Suppressor macrophage (primary cell): ENCODE measurements at places on chromosomes 1 and 21.
A peak's percentile ranks its signal among the peaks of the same experiment; 100 is the strongest.

DNA sequence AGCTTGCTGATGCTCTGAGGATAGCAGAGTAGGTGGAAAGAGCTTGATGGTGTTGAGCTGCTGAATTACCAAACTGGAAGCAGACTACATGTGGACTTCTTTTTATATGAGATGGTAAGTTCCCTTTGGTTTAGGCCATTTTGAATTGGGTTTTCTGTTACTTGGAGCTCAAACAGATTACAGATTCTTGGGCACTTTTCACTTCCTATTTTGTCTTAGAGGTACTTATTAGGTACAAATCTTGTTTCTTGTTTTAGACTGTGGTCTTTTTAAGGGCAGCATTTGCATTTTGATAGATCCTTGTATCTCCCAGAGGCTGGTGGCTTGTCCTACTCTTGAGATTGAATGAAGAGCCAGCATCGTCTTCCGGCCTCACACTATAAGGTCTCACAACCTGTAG lies 70.2 kb downstream of the GADD45A start:
- DNase-seq: no peak

DNA sequence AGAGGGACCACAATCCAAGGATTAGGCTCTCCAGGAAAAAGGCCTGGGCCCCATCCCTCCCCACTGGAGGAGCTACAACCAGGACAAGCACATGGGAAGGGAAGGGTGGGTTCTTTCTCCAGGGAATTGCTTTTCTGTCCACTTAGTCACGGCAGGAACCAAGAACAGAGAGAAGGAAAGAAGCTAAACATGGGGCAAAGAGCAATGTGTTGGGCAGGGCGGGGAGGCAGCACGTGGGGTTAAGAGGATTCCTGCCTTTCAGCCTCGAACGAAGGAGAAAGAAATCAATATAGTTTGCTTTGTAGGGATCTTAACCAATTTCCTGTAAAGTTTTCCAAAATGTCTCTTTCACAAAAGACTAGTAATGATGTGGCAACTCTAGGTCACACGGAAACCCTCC lies 21.7 kb downstream of the ERI3 start:
- no peak for DNase-seq

DNA sequence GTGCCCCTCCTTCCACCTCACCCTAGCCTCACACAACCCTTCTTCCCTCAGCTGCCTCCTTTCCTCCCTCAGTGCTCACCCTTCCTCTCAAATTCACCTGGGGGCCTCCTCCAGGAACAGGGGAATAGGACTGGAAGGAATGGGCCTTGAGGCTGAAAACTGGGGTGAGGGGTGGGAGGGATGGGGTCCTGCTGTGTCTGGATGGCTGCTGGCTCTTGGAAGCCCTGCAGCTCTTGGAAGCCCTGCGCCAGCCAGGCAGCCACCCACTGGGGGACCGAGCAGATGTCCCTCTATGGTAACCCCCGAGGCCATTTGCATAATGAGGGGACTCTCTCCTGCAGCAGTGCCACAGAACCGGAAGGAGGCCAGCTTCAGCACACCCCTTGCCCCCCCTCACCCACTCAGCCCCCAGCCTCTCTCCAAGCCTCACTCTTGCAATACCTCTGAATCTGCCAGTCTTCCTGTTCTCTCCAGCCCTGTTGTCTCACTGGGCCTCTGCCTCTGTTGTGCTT lies 85.2 kb downstream of the KIRREL1 start:
- no peak for DNase-seq

- no peak for DNase-seq
Measured at GRCh38 chr1:244231572-244232315, 180.7 kb downstream of the ZBTB18 start.

GRCh38 chr1:61639608-61640336 lies 85.2 kb downstream of the TM2D1 start:
- DNase-seq: no peak

DNA sequence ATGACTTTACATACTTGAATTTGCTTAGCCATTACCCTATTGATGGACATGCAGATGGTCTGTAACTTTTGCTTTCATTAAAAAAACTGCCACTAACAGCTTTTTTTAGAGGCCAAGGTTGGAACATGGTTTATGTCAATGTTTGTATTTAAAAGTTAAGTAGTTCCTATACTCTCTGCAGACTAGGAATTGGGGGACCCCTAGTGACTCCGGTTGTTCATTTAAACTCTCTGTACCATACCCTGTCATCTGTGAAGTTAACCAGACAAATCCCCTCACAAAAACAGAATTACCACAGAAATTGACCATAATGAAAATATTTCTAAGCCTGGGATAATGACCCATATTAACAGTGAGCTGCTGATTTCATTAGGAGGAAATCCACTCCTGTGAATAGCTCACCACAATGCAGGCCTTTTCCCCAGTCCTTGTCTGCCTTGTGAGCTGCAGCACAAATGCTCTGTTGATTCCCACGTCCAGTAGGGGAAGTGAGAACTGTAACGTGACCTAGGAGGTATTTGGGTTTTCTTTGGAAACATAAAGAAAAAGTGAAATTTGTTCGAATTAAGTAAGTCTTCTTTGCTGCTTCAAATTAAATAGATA lies 30.2 kb upstream of the CD101 start:
- peak; percentile 82 for DNase-seq

- peak; percentile 82 for DNase-seq
Measured at GRCh38 chr1:153652805-153653500, 5.5 kb upstream of the SNAPIN start.

DNA sequence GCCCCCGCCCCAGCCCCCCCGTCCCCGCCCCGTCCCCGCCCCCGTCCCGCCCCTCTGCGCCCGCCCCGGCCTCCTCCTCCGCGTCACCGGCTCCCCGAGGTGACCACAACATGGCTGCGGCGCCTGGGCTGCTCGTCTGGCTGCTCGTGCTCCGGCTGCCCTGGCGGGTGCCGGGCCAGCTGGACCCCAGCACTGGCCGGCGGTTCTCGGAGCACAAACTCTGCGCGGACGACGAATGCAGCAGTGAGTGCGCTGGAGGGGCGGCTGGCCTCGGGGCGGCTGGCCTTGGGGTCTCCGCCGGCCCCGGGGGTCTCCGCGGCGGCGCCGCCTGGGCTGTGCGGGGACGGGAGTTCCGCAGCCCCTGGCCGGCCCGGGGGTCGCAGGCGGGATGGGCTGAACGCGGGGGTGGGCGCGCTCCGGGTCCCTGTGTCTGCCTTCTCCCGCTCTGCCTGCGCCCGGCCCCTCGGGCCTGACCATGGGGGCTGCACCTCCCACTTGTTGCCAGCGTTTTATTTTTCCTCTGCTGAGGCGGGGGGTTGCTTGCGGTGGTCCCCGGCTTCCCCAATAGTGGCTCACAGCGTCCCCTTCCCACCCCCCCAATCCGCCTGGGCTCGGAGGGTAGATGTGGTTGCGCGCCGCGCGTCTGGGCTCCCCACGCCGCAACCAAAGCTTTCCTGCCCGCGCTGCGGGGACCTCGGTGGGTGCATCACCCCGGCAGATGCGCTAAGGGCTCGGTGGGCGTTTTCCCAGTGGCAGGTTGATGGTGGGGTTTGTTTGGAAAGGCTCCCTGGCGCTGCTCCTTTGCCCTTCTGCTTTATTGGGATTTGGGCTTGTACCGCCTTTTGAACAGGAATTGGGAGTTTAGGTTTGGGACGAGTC lies at the start of gene MIA3:
Gene MIA3 (plus strand): TSS at position 97 of the 879 bp plus-strand sequence. CDS start 14 bp downstream, at position 111.
- peak; percentile 69 for DNase-seq

DNA sequence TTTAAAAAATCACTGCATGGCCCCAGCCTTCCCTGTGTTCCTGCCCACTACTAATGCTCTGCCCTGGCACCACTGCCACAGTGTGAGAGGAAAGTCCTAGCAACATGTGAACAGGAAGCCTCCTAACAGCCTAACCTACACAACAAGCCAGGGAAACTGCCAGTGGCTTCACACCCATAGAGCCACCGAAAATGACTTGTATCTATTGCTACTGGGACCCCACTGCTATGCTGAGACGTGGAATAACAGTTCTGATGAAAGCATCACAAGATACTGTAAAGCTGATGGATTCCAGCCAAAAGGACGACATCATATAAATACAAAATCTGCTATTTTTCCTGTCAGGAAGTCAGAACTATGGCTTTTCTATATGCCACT lies 74.9 kb downstream of the JAK1 start:
- no peak for DNase-seq

DNA sequence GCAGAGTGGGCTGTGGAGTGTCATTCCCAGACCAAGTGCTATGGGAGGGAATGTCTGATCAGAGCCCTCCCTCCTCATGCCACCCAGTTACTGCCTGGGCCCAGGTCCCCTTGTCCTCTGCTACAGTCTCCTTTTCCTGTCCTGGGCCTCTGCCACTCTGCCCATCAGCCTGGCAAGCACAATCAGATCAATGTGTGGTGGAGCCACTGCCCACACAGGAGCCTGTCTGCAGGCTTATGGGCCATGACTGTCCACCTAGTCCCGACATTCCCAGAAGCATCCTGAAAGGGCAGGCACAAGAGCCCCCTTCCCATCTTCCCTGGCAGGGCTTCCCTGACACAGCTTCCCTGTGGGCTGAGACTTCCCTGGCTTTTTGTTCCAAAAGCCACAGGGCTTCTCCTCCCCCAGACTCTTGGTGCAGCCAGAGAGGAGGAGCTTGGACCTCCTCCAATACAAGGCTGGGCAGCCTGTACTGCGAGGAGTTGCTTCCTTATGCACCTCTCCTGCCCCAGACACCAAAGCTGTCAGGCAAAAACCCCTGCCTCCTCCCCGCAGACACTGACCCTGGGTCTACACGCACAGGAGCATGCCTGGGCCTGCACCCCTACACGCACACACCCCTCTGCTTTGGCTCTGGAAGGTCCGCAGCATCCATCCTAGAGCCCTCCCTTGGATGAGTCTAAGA lies 29.2 kb upstream of the CNTN2 start:
- DNase-seq: no peak

- no peak for DNase-seq
Measured at GRCh38 chr1:198380275-198380674, 160.2 kb downstream of the ATP6V1G3 start.

- peak; percentile 89 for DNase-seq
Measured at GRCh38 chr1:159067699-159068621, 8.6 kb downstream of the AIM2 start.

- DNase-seq: no peak
Measured at GRCh38 chr1:60972841-60973364, 109.5 kb upstream of the NFIA start.

GRCh38 chr1:181592255-181592859 lies 109.0 kb downstream of the CACNA1E start:
- DNase-seq: no peak

DNA sequence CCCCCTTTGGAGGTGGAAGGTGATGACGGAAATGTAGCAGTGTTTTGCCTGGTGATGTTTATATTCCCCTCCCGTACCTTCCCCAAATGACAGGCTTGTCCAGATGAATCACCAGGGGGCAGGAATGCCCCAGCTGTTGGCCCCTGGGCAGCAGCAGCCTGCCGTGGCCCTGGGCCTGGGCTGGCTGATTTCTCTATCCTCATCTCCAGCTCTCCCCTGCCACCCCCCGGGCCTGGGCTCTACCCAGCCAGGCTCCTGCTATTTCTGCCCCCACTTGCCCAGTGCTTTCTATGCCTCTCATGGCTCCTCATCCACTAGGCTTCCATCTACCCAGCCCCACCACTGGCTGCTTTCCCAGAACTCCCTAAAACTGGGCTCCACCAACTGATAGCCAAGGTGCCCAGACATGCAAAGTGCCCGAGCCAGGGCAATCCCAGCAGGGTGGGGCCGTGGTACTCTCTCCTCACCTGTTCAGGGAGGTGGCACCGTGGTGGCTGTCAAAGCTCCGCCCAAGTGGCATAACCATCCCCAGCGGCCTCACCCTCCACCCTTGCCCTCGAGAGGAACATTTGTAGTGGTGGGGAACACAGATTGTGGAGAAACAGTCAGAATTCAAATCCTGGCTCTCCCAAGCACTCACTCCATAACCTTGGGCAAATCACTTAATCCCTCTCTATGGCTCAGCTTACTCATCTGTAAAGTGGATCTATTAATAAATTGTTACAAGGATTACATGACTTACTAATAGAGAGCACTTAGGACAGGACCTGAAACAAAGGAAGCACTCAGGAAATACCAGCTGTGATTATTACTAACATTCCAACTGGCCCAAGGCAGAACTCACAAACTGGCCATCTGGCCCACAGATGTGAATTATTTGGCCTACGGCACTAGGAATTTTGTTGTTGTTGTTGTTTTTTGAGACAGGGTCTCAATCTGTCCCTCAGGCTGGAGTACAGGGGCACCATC lies 12.8 kb upstream of the ECE1 start:
- DNase-seq: no peak

GRCh38 chr1:228048120-228048519 lies 34.4 kb upstream of the ARF1 start:
- no peak for DNase-seq

- no peak for DNase-seq
Measured at GRCh38 chr1:84598846-84599741, 24.9 kb upstream of the CTBS start.

GRCh38 chr21:46436621-46437020 lies 22.1 kb upstream of the DIP2A start:
- peak; percentile 13 for DNase-seq

GRCh38 chr1:222239130-222239529 lies 308.8 kb downstream of the HHIPL2 start:
- no peak for DNase-seq

DNA sequence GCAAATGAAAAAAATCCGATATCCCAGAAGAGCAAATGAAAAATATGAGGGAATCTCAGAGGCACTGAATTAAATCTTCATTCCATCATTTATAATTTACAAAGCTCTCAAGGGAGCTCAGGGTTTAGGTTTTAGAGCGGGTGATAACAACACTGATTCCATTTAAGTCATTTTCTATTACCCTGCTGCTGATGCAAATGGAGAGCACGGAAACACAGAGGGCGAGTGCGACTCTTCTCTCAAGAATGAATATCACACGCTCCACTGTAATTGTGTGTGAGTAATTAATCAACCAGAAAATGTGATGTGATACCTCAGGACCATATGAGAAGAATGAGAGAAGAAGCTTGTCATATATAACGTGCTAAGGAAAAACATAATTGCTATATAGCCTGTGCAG lies 22.7 kb downstream of the CHML start:
- DNase-seq: no peak

GRCh38 chr1:113325022-113325421 lies 65.3 kb upstream of the MAGI3 start:
- DNase-seq: no peak

GRCh38 chr21:28111151-28111619 lies 881.5 kb downstream of the LTN1 start:
- DNase-seq: no peak

- no peak for DNase-seq
Measured at GRCh38 chr21:29641635-29642550, 297.9 kb downstream of the GRIK1 start.
